ENCODE measurements at places on chromosomes 4 and X. TPM values are rescaled to one million over a fixed set of nuclear protein-coding genes. Genes with fewer than 3 reads are reported as not detected.
A peak's percentile ranks its signal among the peaks of the same experiment; 100 is the strongest.

DNA sequence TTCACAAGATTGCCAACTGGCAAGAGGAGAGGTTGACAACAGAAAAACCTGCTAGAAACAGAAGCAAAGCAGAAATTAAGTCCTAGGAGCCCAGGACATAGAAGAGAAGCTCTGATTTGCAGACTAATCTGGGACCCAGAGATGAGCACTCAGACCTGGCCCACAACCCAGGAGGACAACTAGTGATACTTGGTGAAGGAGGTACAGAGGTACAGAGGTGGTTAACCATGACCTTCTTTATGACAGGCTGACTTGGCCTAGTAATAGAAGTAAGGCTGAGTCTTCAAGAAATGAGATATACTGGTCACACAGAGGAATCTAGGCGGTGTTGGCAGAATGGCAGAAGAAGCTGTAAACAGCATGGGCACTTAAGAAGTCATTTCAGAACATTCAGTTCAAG is 43.6 kb downstream of the ANXA5 start:
- no peak for DNase-seq

The MAGEA1 gene
- total RNA-seq: 11.7 TPM

GRCh38 chr4:122412547-122412946 is 33.7 kb downstream of the ADAD1 start:
- peak; percentile 1 for DNase-seq

GRCh38 chr4:114136069-114136468 is 156.6 kb upstream of the ARSJ start:
- peak; percentile 12 for DNase-seq

The PROM1 gene
- total RNA-seq: 0.37 TPM

GRCh38 chr4:9989918-9990635 is 31.2 kb downstream of the SLC2A9 start:
- no peak for DNase-seq

The GSPT2 gene
- total RNA-seq: 8.3 TPM

Measured in M059J (cell line).